ENCODE measurements at places on chromosomes 3 and 15.

DNA sequence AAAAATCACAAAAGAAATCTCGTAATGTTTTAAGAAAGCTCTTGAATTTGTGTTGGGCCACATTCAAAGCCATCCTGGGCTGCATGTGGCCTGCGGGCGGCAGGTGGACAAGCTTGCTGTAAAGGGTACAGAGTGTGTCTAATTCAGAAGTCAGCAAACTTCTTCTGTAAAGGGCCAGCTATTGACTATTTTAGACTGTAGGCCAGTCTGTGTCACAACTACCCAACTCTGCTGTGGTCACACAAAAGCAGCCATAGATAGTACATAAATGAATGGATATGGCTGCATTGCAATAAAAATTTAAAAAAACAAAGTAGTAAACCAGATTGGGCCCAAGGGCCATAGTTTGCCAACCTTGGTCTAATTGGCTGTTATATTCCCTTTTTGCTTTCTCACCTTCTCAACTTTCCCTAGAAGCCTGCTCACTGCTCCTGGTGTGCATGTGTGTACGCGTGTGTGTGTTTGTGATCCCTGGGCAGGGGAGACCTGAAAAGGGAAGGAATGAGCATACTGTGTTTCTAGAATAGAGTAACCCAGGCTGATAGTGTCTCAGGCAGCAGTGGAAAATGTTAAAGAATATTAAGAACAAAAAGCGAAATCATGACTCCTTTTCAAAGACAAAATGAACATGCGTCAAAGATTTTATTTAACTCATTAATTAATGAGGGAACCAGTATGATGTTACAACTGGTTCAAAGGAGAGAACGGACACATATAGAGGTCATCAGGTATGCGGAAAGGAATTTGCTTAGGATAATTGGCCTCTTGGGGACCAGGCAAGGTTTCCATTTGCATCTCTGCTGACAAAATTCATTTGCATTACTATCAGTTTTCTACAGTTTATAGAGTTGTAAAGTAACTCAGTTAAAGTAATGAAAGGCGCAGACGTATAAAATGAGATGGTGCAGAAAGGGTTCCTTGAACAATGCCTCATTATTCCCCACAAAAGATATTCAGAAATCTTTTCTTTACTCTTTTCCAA lies 248.0 kb downstream of the THSD4 start:
- DNase-seq: no peak

- no peak for DNase-seq
These were observed 843.4 kb upstream of the DPPA4 start for GRCh38 chr3:110180733-110181132.

DNA sequence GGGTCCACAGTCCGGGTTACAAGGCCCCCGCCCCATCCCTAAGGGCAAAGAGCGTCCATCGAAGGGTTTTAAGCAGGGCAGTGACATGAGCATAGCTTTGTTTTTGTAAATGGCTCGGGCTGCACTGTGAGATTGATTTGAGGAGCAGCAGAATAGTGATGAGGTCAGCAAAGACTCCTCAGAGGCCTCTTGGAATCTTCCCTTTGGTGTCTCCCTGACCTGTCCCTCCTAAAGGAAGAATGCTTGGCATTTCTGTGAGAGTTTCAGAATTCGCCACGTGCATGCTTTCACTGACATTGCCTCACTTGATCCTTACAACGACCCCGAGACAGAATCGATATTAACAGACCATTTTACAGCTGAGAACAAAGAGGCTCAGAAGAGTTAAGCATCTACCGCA lies 20.3 kb downstream of the LAMP3 start:
- DNase-seq: no peak

GRCh38 chr3:35498506-35499210 lies 140.7 kb upstream of the ARPP21 start:
- no peak for DNase-seq

GRCh38 chr15:42858999-42859789 lies 61.4 kb downstream of the TTBK2 start:
- no peak for DNase-seq

- DNase-seq: no peak
These were observed 72.8 kb downstream of the GABRG3 start for GRCh38 chr15:27043770-27044169.

- DNase-seq: no peak
These were observed 395.4 kb upstream of the ADAMTS9 start for GRCh38 chr3:65083240-65083639.

- no peak for DNase-seq
These were observed 27.9 kb downstream of the LNP1 start for GRCh38 chr3:100429187-100429716.

DNA sequence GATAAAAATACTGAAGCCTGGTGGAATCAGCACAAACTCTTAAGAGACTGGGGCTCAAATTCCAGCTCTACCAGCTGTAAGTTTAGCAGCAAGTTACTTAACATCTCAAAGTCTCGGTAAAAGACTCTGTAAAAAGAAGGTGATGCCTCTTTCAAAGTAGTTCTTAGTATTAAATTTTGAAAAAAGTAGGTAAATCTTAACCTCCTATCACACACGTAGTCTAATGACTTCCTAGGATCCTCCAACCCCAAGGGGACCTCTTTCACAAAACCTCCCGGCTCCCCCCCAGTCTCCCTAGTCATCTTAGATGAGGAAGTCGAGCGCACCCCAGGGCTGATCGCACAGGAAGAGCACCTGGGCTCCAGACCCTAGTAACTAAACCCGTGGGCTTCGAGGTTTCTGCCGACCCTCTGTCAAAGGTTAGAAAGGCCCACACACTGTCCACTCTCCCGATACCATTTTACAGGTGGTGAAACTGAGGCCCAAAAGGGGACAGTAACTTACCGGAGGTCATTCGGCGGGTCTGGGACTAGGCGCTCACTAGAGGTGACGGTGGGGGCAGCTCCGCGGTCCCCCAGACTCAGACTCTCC lies 427 bp downstream of the MBD4 start:
- DNase-seq: peak; percentile 51

GRCh38 chr3:21392526-21392925 lies 358.5 kb downstream of the ZNF385D start:
- DNase-seq: no peak

GRCh38 chr3:98573181-98573728 lies 20.2 kb downstream of the CPOX start:
- peak; percentile 56 for DNase-seq

DNA sequence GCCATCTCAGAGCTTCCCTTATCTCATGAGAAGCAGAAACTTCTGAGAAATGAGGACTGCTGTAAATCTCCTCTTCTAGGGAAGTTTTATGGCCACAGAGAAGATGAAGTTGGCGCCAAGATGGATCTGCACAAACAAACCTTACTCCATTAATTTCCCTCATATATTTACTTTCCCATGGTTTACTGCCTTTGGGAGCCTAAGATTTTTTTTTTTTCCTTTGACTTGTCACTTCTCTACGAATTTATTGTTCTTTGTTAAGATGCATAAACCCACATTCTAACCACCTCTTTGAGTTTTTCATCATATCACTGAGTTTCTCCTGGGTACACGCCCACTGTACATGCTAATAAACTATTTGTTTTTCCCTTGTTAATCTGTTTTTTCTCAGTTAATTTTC lies 21.5 kb upstream of the NPTN start:
- DNase-seq: no peak

DNA sequence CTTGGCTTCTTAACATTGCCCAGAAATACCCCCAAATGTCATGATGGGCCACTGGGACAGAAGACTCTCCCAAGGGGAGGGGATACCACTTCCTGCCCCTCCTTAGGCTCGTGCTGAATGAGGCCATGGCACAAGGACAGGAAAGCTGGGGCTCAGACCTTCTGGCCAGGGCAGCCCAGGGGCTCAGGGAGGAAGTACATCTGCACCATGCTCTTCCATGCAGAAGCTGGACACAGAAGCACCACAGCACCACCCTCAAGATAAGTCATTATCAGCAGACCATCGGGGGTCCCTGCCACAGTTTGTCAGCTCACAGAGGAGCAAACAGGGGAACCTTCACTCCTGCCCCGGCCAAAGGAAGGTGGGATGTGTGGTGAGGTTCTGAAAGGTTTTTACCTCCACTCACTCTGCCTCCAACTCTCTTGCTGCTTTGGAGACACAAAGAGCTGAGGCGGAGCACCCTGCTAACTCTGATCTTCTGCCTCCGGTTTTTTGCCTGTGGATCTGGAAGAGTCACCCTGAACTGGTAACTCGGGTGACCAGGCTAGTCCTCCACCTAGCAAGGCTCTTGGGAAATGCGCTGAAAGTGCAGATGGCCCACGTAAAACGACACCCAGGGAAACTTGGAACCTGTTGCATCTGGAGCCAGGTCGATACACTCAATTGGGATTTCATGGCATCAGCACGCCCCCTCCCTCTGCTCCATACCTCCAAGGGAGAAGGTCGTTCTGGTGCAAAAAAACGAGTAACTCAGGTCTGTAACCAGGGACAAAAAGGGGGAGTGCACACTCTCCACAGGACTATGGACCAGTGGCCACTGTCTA lies 8.3 kb downstream of the BMF start:
- DNase-seq: no peak

GRCh38 chr3:156098437-156099035 lies 21.8 kb upstream of the KCNAB1 start:
- no peak for DNase-seq

GRCh38 chr3:55690726-55691125 lies 203.6 kb upstream of the WNT5A start:
- DNase-seq: no peak

Measured in hematopoietic multipotent progenitor cell treated with erythropoietin and hydrocortisone succinate and interleukin-3 and kit ligand, for 17 days (in vitro differentiated cells).